ENCODE measurements at places on chromosomes 2 and 18.

DNA sequence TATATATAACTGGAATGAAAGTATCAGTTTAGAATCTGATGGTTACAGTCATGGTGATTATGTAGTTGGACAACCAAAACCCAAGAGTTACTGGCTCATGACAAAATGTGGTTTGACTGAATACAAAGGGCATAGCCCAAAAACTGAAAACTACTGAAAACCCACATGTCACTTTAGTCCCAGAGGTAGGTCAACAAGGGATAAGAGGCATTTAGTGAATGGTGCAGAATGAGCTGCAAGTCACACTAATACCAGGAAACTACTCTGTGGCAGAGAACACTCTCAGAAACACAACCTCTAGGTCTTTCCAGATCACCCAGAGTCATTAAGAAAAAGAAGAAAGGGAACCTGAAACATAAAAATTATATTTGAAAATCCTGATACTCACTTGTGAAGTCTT lies 154.5 kb downstream of the AGPS start:
- DNase-seq, result no peak

DNA sequence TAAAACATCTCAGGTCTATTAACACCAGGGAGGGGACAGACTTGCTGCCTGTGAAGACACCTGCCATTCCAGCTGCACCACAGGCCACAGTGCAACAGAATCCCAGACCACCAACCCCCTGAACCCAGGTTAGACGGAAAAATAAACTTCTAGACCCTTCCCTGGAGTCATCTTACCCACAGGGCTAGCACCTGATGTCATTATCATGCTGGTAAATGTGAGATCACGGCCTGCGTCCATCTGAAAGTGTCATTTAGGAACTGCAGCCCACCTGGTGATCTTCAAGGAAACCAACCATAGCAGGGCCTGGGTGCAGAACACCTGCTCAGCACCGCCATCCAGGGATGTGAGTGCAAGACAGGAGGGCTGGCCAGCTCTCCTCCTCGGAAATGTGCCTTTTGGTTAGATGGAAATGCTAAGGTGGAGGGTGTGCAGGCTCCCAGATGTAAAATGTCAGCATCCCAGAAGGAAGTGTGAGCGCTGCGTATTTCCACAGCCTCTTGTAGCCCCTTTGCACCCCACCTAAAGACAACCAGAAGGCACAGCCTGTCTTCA lies 80.8 kb downstream of the PTGR3 start:
- DNase-seq, result no peak

GRCh38 chr2:154709215-154709614 lies 10.7 kb downstream of the KCNJ3 start:
- no peak for DNase-seq

DNA sequence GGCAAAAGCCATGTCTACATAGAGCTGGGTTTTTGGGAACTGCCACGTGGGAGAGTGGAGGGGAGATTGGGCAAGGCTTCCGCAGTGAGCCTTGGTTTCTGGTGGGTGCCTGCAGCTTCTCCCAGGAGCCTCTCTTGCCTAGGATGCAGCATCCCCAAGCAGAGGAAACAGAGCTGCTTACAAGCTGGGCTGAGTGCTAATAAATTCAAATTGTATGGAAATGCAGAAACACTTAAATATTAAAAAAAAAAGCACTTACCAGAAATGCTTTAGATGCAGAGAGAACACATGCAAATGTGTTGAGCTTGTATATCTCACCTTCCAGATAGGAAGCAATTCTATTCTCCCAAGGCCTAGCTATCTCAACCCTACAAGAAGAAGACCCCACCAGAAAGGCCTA lies 96.0 kb upstream of the ST3GAL5 start:
- DNase-seq, result no peak

DNA sequence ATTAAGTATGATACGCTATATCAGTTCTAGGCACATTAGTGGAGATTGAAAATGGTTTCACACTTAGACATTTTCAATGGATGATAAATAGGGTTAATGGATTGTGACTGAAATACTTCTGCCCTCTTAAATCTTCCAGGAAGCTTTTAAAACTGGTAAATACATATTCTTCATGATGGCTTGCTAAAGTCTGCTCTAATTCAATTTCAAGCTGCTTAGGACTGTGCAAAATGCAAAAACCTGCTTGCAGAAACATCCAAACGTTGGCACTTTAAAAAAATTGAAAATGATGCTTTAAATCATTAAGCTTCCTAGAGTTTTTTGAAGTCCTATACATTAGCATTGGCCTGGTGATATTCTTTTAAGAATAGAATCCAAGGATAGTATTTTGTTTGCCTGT lies 214.8 kb upstream of the FSHR start:
- no peak for DNase-seq

DNA sequence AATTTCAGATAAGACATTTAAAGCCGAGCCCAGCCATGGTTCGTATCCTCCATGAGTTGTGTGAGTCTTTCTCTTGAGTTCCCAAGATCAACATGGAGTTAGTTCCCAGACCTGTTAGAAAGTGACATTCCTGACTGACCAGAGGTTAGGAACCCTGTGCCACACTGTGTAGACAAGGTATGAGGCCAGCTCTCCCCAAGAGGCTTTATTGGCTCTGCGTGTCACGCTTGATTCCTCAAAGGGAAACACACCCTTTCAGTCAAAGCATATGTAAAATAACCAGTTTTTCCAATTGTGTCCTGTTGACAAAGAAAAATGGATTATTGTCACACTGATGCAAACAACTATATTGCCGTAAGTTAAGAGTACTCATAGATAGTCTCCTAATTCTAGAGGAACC lies 1.2 kb downstream of the SULT1C3 start:
- DNase-seq, result no peak

DNA sequence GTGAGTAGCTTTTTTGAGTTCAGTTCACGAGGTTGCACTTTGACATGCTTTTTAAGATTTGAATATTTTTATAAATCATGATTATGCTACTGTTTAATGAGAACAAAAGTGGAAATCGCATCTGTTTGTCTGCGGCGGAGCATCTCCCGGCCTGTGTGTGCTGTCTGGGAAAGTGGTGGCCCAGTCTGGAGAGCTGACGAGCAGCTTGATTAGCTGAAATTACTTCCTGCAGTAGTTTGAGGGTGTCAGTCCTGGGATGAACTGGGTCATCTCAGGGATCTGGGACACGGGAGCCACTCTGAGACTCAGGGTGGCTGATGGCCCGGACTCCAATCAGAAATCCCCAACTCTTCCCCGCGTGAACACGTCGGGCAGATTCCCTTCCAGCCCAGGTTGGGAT lies 115.9 kb downstream of the KLHL29 start:
- DNase-seq, result no peak

GRCh38 chr18:42024131-42024530 lies 69.1 kb downstream of the PIK3C3 start:
- no peak for DNase-seq

DNA sequence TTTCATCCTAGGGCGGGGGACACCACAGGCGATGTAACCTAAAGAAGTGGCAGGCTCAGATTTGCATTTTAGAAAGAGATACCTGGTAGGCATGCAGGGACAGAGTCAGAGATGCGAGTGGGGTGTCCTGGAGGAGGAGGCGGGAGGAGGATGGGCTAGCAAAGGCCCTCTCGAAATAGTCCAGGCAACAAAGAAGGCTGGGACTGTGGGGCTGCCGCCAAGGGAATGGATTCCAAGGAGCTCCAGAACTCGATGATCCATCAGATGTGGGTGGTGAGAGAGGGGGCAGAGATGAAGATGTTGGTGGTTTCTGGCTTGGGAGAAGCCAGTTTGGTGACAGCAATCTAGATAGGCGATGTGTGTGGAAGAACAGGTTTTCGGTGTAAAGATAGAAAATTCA lies 12.5 kb upstream of the INPP5D start:
- no peak for DNase-seq

DNA sequence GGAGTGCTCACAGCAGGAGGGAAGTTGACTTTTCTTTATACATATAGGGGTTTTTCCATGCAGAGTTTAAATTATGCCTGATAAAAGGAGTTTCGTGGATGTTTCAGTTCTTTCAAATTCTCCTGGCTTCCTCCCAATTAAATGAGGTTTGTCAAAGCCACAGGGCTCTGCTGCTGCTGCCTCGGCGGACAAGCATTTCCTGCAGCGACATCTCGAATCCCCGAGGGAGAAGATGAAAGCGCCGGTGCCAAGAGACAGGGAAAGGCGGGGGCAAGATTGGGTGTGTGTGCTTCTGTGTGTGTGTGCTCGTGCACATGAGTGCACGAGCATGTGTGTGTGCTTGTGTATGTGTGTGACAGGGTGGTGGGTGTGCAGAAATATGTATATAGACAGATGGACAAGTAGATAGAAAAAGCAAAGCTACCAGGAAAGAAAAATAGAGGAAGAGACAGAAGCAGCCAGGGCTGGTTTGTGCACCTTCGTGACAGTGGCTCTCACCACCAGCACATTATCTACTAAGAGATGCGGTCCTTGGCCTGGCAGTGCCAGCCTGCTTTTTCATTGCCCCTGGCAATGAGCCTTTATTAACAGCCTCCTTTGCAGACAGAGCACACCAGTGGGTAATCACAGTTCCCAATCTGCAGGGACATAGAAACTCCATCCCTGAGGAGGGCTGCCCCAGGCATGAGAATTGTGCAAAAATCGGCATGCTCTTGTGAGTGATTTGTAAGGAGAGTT lies 76.2 kb downstream of the CDK15 start:
- no peak for DNase-seq

DNA sequence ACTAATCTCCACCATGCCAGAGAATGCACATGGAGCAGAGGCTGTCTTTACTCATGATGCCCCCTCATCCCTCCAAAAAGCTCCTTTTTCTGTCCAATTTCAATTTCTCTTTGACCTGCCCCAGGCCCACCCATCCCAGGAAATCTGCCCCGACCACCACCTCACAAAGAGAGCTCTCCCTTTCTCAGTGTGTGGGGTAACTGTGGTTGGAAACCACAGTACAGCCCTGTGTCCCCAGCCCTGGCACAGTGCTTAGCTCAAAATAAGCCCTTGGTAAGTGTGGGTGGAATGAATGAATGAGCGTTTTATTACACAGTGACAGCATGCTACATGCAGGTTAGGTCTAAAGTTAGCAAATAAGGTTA lies 43.7 kb upstream of the CAB39 start:
- no peak for DNase-seq

DNA sequence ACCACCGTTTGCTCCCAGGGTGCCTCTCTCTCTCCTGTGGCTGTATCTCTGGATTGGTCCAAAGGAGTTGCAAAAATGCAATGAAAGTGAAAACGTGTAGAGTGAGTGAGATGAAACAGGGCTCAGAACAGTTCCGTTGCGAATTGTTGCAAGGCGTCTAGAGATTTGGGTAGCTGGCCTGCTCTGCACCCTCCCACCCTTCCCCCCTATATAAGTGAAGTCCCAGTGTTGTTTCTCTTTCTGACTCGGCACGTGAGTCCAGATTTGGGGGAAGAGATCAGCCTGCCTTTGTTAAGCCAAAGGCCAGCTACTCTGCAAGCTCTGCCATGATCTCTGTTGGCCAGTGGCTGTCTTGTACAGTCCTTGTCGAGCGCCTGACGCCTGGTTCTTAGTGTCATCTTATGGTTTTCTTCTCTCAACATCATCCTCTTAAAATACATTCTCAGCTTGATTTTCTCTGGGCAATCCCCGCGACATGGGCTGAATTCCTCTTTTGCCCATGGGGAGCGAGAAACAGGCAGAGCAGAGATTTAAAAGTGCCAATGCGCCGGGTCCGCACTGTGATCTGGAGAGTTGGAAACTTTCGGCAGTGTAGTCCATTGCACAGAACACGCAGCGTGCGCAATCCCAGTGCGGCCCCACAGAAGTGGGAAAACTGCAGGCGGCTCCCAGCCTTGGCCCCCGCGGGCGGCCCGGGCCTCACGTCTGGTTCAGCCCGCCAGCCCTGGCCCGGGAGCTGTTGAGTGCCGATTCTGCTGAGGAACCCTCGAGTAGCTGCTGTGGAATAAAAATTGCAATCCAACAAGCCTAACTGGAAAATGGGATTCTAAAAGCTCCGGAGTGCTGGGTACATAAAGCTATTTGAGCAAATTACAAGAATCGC lies 9.3 kb downstream of the MEIS1 start:
- DNase-seq, result no peak

GRCh38 chr2:155733091-155733853 lies 599.2 kb downstream of the NR4A2 start:
- DNase-seq, result no peak

DNA sequence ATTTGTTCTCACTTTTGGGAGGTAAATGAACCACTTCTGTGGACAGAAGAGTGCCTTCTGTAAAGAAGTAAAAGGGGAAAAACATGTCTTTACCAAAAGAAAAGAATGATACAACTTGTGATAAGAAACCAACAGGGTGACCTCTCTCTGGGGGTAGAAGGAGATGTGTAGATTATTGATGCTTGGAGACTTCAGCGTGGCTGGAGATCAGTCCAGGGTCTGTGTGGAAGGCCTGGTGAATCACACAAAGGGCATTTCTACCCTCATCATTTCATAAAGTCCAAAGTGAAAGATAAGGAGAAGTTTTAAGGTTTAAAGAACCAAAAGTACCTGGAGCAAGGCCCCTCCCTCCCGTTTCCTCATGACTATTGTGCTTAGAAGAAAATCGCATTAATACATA lies 142.5 kb downstream of the NCK2 start:
- DNase-seq, result no peak

- no peak for DNase-seq
Measured at GRCh38 chr2:102487761-102488462, 14.9 kb downstream of the SLC9A4 start.

DNA sequence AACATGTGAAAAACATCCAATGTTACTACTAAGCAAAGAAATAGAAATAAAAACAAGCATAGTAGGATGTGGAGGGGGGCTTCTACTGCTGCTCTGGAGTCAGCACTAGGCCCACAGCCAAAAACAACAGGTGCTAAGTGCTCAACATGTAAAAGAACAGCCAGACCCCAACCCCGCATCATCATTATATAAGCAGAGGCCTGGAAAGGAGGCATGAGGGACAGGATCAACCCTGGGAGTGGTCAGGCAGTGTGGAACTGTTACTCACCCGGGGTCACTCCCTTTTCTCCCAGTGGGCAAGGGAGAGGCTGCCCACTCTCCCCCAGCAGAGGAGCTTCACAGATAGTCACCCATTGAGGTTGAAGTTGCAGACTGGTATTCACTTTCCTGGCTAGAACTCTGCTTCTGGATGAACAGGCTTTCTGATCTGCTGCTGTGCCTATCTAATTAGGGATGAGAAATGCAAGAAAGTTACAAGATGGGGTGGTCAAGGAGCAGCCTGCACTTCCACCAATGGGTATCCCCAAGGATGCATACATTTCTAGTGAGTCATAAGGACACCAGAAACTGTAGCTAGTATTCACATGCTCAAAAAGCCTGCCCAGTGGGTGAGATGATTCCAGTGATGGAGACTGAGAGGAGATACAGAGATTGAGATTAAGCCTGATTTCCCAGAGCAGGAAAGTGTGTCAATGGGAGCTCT lies 480.1 kb upstream of the TCF4 start:
- no peak for DNase-seq

Data from stimulated activated effector memory CD8-positive, alpha-beta T cell treated with anti-CD3 and anti-CD28 coated beads, Interleukin-12 subunit alpha, Interleukin-12 subunit beta, amount 100 ng/mL, for 72 hours (primary cell).